ENCODE measurements at places on chromosomes 5 and 9.

DNA sequence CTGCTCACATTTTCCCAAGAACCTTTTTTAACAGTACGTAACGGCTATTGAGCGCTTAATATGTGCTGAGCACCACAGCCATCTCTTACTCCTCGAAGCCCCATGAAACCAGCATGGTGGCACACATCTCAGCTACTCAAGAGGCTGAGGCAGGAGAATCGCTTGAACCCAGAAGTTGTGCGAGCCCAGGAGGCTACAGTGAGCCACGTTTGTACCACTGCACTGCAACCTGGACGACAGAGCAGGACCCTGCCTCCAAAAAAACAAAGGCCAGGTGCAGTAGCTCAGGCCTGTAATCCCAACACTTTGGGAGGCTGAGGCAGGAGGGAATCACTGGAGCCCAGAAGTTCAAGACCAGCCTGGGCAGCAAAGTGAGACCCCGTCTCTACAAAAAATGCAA lies 28.2 kb downstream of the AQP7 start:
- no peak for DNase-seq

DNA sequence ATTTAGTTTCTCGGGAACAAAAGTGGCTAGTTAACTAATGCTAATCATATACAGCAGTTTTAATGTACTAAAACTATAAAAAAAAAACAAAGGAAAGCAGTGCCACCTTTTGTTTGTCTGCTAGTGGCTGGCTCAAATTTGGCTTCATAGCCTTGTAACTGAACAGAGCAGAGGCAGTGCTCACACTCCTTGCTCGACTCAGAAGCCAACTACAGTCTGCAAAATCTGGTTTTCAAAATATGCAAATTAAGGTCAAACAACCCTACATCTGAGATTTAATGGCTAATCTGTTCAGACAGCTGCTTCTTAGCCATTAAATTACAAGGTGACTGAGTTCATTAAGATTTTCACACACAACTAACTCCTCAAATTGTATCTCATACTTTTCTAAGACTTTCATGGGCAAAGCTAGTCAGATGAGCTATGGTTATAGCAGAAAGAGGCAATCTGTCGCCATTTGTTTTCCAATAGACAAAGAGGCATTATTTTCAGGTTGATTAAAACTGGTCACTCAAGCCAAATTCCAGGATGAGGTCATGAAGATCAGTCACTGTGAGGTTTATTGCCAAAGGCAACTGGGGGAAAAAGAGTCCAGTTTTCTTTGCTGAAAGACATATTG lies 56.8 kb upstream of the EPB41L4A start:
- DNase-seq, result no peak

DNA sequence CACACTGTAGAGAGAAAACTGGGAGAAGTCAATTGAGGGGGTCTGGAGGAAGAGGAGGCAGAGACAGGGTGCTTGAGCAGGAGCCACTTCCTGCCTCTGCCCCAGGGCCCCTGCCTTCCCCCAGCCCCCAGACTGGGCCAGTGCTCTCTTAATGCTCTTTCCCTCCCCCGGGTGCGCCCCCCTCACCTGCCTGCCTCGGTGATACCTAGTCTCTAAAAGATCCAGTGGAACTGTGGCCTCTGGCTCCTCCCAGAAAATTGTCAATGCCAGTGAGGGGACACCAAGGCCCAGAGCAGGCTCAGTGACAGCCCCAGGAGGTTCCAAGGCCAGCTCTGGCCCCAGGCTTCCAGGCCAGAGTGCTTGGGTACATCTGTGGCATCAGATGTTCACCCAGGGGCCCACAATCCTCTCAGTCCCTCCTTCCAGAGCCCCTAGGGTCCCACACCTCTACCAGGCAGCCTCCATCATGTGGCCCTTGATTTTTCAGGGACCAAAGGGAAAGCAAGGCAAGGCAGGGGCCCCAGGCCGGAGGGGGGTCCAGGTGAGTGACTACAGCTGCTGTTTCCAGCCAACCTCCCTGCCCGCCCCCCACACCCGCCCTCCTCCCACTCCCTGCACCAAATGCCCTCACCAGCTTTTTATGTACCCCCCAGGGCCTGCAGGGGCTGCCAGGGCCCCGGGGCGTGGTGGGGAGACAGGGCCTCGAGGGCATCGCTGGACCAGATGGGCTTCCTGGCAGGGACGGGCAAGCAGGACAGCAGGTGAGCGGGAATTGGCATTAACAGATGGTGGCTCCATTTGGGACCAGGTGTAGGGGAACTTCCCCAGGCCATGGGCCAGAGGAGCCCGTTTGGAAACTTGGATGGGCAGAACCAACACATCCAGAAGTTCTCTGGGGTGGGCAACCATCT lies 33.1 kb upstream of the ORM1 start:
- DNase-seq, result no peak

DNA sequence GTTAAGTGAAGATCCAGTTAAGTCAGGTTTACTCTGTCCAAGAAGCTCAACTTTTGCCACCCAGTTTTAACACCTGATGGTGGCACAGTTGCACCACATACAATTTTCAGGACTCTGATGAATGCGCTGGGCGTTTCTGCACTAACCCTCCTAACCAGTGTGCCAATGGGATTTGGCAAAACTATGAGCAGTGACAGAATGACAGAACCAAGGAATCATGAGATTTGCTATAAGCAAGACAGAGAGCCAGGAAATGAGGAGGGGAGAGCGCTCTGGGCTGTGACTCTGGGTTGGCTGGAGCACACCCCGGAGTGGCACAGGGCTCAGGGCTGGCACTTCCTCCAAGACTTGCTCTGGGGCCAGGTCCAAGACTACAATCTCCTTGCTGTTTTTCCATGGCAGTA lies 84.1 kb downstream of the SH3PXD2B start:
- no peak for DNase-seq

- no peak for DNase-seq
Measured at GRCh38 chr9:78775696-78776295, 478.9 kb downstream of the PSAT1 start.

GRCh38 chr9:135167849-135168655 lies 80.6 kb downstream of the OLFM1 start:
- DNase-seq, result no peak

DNA sequence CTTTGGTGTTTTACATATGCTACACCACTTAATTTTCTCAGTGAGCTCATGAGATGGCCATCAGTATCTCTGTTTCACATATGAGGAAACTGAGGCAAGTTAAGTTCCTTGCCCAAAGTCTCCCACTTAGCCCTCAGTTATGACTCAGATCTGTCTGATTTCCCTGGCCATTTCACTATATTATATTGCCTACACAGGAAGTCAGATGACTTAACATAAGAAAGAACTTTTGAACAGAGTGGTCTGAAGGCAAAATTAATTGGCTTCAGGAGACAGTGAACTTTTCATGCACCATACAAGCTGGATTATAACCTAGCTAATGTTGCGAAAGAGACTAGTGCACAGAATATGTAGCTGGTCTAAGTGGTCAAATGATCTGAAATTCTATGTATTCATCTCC lies 221.6 kb downstream of the NFIB start:
- no peak for DNase-seq

DNA sequence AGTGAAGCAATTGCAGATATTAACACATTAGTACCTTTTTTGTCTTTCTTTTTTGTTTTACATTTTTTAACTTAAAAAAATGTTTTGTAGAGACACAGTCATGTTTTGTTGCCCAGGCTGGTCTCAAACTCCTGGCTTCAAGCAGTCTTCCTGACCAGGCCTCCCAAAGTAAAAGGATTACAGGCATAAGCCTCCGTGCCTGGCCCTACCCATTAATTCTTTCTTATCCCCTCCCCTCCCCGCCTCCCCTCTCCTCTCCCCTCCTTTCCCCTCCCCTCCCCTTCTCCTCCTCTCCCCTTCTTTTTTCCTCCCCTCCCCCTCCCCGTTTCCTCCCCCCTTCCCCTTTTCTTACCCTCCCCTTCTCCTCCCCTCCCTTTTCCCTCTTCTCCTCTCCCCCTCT lies 182.4 kb downstream of the FER start:
- no peak for DNase-seq

DNA sequence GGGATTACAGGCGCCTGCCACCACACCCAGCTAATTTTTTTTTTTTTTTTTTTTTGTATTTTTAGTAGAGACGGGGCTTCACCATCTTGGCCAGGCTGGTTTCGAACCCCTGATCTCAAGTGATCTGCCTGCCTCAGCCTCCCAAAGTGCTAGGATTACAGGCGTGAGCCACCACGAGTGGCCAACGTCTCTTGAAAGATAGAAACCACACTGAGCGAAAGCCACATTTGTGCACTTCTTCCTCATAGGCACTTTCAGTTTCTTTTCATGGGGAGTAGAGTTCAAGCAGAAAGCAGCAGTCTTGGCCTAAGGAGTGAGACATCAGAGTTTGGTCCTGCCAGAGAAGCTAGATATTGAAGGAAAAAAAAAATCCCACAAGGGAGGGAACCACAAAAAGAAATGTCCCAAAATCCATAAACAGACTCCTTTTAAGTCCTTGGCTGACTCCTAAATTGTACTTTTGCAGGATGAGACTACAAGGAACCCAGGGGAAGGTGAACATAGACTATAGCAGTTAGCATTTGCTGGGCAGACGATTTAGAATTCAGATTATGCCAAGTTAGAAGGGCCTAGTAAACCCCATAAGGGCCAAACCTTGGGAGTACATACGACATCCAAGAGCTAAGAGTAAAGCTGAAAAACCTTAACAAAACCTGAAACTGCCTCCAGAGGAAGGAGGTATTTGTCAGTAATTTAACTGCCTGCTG lies 43.9 kb upstream of the GLIPR2 start:
- peak; percentile 71 for DNase-seq

DNA sequence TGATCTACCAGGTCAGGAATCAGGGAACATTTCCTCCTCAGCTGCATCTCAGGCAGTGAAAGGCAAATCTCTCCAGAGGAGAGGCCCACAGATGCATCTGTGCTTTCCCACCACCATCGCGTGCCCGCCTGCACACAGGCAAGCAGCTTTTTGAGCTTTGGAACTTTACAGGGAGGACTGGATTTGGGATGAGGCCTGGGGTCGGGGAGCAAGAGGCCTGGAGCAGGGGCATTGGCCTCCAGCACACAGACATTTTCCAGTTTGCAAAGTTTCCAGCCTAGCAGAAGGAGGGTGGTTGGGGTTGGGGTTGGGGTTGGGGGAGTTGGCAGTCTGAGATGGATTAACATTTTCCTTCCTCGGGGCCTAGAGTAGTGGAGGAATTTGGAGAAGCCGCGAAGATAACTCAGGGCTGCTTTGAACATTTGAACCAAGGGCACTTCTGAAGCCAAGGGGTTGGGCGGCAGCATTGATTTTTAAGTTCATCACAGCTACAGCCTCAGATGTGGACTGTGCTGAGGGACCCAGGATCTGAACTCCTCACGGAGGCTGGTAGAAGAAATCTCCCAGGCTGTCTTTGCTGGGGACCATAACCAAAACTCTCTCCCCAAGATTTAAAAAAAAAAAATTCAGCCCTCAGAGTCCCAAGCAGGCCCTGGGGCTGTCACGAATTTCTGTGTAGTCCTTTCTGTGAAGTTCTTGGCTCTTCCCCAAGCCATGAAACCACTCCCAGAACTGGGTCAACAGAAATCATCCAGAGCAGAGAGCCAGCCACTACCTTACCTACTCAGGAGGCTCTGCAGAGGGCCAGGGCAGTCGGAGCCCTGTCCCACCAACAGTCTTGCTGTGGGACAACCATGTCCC lies 25.6 kb downstream of the C5orf15 start:
- no peak for DNase-seq

DNA sequence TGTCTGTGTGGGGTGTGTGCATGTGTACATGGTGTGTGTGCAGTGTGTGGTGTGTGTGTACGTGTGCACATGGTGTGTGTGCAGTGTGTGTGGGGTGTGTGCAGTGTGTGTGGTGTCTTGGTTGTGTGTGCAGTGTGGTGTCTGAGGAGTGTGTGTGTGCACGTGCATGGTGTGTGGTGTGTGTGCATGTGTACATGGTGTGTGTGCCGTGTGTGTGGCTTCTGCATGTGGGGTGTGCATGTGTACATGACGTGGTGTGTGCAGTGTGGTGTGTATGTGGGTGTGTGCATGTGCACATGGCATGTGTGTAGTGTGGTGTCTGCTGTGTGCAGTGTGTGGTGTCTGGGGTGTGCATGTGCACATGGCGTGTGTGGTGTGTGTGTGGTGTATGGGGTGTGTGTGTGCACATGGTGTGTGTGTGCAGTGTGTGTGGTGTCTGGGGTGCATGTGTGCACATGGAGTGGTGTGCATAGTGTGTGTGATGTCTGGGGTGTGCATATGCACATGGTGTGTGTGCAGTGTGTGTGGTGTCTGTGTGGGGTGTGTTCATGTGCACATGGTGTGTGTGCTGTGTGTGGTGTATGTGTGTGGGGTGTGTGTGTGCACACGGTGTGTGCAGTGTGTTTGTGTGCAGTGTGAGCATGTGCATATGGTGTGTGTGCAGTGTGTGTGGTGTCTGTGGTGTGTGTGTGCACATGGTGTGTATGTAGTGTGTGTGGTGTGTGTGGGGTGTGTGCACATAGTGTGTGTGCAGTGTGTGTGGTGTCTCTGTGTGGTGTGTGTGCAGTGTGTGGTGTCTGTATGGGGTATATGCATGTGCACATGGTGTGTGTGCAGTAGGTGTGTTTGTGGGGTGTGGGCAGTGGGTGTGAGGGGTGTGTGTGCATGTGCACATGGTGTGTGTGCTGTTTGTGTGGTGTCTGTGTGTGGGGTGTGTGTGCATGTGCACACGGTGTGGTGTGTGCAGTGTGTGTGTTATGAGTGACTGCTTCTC lies 40.6 kb upstream of the ZNG1F start:
- peak; percentile 7 for DNase-seq

DNA sequence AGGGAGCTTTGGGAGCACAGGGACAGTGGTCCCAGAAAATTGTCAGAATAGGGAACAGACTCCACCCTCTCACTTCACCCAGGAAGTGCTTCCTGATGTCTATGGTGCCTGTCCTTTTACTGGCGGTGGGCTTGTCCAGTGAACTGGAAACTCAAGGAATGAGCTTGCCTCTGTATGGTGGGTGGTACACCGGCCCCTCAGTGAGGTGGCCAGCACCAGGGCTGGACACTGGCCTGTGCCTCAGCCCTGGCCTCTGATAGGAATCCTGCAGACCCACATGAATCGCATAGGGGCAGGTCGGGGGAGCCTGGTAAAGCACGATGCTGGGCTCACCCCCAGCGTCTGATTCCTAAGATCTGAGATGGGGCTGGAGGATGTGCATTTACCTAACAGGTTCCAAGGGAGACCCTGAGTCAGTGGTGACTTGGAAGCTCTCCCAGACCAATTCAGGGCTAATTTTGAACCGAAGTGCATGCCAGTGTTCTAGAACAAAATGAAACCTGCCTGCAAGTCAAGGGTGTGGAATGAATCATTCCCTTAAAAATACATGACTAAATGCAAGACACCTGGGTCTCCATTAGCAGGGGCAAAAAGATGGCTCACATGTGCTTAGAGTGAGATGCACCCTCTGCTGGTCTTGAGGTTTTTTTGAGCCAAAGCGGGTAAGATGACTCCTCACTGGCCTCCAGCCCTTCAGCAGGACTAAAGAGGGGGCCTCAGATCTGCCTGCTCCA lies 178.3 kb downstream of the HSPA4 start:
- no peak for DNase-seq

Data from GM20000 (cell line).